ENCODE measurements at places on chromosomes 2 and 18. TPM values are rescaled to one million over a fixed set of nuclear protein-coding genes. Genes with fewer than 3 reads are reported as not detected.
A peak's percentile ranks its signal among the peaks of the same experiment; 100 is the strongest.

Gene ASB18
- 7.6 TPM for total RNA-seq

DNA sequence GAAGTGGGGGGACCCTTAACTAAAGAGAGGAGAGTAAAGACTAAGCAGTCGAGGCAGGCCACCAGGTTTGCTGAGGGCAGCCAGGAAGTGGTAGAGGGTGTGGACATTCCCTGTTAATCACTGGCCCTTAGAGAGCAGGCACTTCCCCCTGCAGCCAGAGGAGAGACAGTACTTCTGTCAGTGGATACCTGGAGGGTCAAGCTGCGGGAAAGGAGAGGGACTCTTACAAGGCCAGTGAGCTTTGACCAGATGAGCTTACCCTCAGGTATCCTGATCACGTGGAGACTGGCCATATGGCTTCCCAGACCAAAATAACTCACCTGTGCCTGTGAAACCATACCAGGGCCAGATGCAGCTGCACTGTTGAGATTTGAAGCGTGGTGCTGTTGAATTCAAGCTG is 28.6 kb downstream of the ITGA6 start:
- H3K36me3 ChIP-seq: no peaks in the 10 kb centered on the region
- H3K27ac ChIP-seq: no peak overlapping the region
- H3K4me3 ChIP-seq: no peak overlapping the region
- no peaks in the 10 kb centered on the region for H3K27me3 ChIP-seq
- no peak for DNase-seq

Gene APLF
- 8.2 TPM for total RNA-seq

GRCh38 chr2:74851191-74851566 is 17.3 kb downstream of the HK2 start:
- no peak for DNase-seq
- H3K36me3 ChIP-seq: no peaks in the 10 kb centered on the region
- no peaks in the 10 kb centered on the region for H3K27me3 ChIP-seq

GRCh38 chr2:11766016-11766415 is 19.6 kb downstream of the LPIN1 start:
- no peak for DNase-seq
- H3K27ac ChIP-seq: no peak overlapping the region
- no peak overlapping the region for H3K4me3 ChIP-seq
- peaks cover 28% of the 10 kb centered on the region for H3K36me3 ChIP-seq
- no peaks in the 10 kb centered on the region for H3K27me3 ChIP-seq

GRCh38 chr2:191222507-191222906 is 22.7 kb upstream of the MYO1B start:
- H3K4me3 ChIP-seq: no peak overlapping the region
- DNase-seq: no peak
- H3K27me3 ChIP-seq: no peaks in the 10 kb centered on the region
- no peak overlapping the region for H3K27ac ChIP-seq
- peaks cover 6% of the 10 kb centered on the region for H3K4me1 ChIP-seq

DNA sequence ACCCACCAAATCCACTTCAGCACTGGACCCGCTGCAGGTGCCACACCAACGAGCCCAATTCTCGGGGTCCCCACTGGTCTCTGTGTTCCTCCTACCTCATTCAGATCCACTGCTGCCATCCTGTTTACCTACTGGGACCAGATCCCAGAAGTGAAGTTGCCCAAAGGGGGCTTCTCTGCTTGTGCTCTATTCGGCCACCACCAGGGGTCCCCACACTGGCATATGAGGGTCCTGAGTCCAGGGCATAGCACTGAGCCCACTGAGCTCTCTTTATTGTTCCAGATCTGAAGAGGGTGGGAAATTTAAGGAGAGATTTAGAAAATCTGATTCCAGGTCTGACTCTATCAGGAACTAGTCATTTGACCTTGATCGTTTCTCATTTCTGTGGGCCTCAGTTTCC is 2.4 kb downstream of the GPR45 start:
- no peak overlapping the region for H3K4me3 ChIP-seq
- H3K27ac ChIP-seq: no peak overlapping the region
- H3K27me3 ChIP-seq: no peaks in the 10 kb centered on the region

Gene SH2D6
- total RNA-seq: not detected

GRCh38 chr2:231686192-231687100 is 21.9 kb upstream of the PTMA start:
- H3K4me1 ChIP-seq: no peaks in the 10 kb centered on the region
- H3K27ac ChIP-seq: peak overlapping the region; percentile 95
- H3K27me3 ChIP-seq: no peaks in the 10 kb centered on the region
- no peak for DNase-seq

DNA sequence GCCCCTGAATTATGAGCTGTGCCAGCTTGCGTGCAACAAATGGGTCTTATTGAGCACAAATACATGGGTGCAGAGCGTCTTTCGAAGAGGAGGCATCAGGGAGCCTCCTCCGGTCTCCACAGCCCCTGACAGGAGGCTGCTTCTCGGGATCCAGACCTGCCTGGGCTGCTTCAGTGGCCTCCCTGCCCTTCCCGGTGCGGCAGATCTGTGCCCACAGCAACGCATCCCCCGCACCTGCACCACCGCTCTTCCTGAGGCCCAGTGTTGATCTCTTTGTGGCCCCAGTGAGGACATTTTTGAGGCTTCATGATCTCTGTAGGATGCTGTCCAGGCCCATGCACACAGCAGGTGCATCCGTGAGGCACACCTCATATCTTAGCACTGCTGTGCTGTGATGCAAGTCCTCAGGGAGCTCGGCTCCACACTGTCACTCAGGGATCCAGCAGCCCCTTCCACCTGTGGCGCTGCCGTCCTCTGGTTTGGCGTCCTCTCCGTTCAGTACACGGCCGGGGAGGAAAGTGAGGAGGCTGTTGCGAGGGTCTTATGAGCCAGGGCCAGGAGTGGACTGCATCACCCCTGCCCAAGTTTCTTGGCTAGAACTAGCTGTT is 17.4 kb downstream of the RTP5 start:
- no peak overlapping the region for H3K27ac ChIP-seq
- no peak for DNase-seq
- no peaks in the 10 kb centered on the region for H3K27me3 ChIP-seq
- no peak overlapping the region for H3K4me3 ChIP-seq

Gene BCL2
- 6.5 TPM for total RNA-seq

DNA sequence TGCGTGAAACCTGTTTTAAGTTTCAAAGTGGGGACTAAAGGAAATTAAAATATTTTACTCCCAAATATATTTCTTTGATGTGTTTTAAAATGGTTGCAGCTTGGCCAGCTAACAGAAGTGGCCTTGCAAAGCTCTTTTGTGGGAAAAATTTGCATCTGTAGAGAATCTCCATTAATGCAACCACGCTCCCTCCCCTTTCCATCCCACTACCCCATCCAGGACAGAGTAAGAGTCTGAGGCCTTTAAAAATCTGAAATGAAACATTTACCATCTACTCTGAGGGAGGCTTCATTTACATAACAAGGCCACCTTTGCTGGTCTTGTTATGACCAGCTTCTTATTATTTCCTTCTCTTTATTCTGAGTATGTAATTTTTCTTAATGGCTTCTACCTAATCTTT is 63.5 kb downstream of the STAT4 start:
- no peak overlapping the region for H3K4me3 ChIP-seq
- no peak overlapping the region for H3K27ac ChIP-seq
- no peaks in the 10 kb centered on the region for H3K4me1 ChIP-seq

DNA sequence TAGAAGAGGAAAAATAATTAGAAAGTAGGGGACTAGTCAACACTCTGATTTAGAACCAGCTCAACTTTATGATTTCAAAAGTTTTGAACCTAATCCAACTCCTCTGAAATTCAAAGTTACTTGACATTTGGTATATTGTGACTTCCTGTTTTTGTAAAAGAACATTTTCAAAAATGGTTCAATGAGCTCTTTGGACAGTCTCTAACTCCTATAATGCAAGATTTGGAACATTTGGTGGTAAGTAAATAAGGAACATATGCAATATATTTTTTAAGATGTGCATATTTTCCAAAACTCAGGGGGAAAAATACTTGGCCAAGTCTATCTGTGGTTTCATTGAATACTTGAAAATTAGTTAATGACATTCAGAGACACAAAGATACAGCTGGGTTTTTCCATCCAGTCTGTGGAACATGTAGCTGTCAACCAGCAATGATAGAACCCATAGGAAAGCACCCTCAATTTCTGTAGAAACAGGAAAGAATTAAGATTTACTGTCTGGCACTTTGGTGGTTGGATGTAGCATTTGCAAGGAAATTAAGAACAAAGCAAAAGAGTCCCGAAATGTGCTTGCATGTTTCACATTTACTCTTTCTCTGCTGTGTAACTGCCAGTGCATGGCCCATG is 17.0 kb upstream of the ANKRD44 start:
- H3K4me1 ChIP-seq: no peaks in the 10 kb centered on the region
- no peak for DNase-seq
- no peak overlapping the region for H3K27ac ChIP-seq
- H3K36me3 ChIP-seq: no peaks in the 10 kb centered on the region

Gene MDH1B
- total RNA-seq: 1.1 TPM

Gene SH3BP4
- 34.5 TPM for total RNA-seq

Gene ADGRF3
- not detected for total RNA-seq

DNA sequence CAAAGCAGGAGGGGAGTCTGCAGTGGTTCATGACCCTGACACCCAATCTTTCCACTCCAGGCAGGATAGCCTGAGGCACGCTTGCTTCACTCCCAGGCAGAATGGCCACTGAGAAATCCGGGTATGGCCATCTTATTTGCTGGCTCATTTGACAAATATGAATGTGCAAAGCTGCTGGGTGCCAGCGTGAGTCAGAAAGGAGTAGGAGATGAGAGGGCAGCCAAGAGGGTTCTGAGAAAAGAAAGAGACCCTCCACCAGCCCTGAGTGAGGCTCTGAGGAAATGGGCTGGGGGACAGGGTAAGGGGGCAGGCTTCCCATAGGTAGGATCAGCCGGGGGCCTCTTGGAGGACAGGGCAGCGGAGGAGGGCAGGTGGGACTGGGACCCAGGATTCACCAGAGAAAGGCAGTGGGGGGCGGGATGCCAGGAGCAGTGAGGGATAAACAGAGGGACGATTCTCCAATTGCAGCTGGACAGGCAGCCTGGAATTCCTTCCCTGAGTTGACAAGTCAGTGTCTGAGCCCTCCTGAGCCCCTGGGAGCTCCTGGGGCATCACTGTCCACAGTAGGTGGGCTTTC is 15.2 kb downstream of the RAMP1 start:
- H3K27ac ChIP-seq: peak overlapping the region; percentile 35
- no peaks in the 10 kb centered on the region for H3K27me3 ChIP-seq
- H3K4me3 ChIP-seq: no peak overlapping the region
- H3K36me3 ChIP-seq: peaks cover 8% of the 10 kb centered on the region
- DNase-seq: no peak

GRCh38 chr2:62354771-62355561 is 151.0 kb downstream of the TMEM17 start:
- no peaks in the 10 kb centered on the region for H3K27me3 ChIP-seq
- no peak overlapping the region for H3K27ac ChIP-seq
- no peaks in the 10 kb centered on the region for H3K4me1 ChIP-seq
- no peak for DNase-seq

DNA sequence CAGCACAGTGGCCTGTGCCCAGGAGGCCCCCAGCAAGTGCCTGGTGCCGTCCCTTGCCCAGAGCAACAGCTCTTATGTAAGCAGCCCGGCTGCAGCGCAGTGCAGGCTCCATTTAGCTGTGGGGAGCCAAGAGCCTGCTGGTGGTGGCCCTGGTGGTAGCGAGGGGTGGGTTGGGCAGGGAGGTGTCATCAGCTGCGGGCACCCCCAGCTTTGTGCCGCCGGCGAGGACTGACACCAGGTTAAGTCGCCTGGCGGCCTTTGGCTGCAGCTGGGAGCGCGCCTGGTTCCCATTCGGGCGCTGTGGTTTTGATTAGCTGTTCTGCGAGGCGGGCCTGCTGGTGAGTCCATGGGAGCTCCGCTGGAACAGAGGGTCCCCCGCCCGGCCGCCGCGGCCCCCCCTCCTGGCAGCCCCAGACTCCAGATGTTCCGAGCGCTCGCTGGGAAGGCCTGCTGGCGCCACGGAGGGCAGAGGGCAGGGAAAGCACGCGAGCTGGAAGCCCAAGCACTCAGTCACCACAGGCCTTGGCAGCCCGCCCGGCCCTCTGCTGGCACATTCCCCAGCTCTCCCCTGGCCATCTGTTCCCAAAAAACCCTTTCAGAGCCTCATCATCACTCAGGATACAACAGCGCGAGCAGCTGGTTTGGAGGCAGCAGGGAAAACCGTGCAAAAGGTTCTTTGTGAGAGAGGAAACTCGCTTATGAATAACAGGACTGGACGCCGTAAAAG is 18.4 kb downstream of the ATOH8 start:
- H3K27me3 ChIP-seq: no peaks in the 10 kb centered on the region
- peak overlapping the region; percentile 13 for H3K4me3 ChIP-seq
- H3K36me3 ChIP-seq: peaks cover 15% of the 10 kb centered on the region
- H3K27ac ChIP-seq: peak overlapping the region; percentile 91

DNA sequence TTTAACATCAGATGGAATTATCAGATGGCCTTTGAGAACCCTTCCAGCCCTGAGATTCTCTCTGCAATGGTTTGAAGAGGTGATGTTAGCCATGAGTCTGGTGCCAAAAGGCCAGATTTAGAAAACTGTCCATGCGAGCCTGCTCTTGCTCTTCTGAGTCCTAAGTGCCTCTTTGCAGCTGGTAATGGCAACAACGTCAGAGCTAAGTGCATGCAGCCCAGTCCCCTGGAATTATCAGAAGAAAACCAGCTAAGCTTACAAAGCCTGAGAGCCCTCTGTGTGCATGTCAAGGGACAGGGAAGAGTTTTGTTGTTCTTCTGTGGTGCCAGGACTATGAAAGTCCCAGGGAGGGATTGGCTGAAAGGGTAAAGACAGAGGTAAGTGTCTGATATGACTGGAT is 89.8 kb downstream of the LOXHD1 start:
- no peaks in the 10 kb centered on the region for H3K4me1 ChIP-seq
- H3K4me3 ChIP-seq: no peak overlapping the region
- H3K27ac ChIP-seq: no peak overlapping the region
- no peak for DNase-seq
- no peaks in the 10 kb centered on the region for H3K27me3 ChIP-seq
- H3K36me3 ChIP-seq: no peaks in the 10 kb centered on the region

Gene NPAS2
- total RNA-seq: 39.2 TPM

Gene ALPI
- not detected for total RNA-seq

Gene ASXL3
- total RNA-seq: 2.6 TPM

DNA sequence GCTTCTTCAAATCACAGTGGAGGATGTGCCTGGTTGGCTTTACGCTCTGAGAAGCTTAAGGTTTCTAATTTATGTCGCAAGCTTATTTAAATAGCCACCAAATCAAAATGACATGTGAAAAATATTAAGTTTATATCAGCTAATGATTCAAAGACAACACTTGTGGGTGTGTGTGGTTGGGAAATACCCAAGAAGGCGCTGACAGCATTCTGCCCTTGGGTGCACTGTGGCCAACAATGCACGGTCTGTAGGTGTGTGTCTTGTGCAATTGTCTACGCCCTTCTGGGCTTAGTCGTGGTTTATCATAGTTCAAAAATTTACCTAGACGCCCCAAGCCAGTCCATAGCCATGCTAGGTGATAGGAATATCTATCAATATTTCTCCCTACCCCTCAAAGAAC is 60.9 kb downstream of the KCTD1 start:
- H3K4me1 ChIP-seq: peaks cover 9% of the 10 kb centered on the region
- DNase-seq: no peak
- H3K27ac ChIP-seq: no peak overlapping the region
- H3K27me3 ChIP-seq: no peaks in the 10 kb centered on the region
- H3K36me3 ChIP-seq: no peaks in the 10 kb centered on the region

Gene UPP2
- not detected for total RNA-seq

Gene GPAT2
- 1.8 TPM for total RNA-seq

Gene OSBPL1A
- total RNA-seq: 57.0 TPM

- no peak overlapping the region for H3K4me3 ChIP-seq
- H3K27me3 ChIP-seq: no peaks in the 10 kb centered on the region
- H3K27ac ChIP-seq: no peak overlapping the region
- H3K4me1 ChIP-seq: no peaks in the 10 kb centered on the region
- H3K36me3 ChIP-seq: no peaks in the 10 kb centered on the region
Measured at GRCh38 chr2:30192314-30192713, 39.0 kb upstream of the LBH start.

Gene RAD51AP2
- 0.22 TPM for total RNA-seq
